ENCODE measurements at places on chromosomes 7 and 10. TPM values are rescaled to one million over a fixed set of nuclear protein-coding genes. Genes with fewer than 3 reads are reported as not detected.

SLC13A1 gene
- not detected for total RNA-seq

CDC14C gene
- not detected for total RNA-seq

LRRN3 gene
- total RNA-seq: 1.3 TPM

GIMAP1 gene
- 6.6 TPM for total RNA-seq

- H3K36me3 ChIP-seq: no peaks in the 10 kb centered on the region
- DNase-seq: no peak
- H3K27ac ChIP-seq: no peak overlapping the region
- H3K4me1 ChIP-seq: peaks cover 27% of the 10 kb centered on the region
Observed at GRCh38 chr10:132306864-132307751, 642 bp downstream of the STK32C start.

GRCh38 chr10:71970331-71970730 is 6.1 kb downstream of the CHST3 start:
- H3K4me1 ChIP-seq: peaks cover 98% of the 10 kb centered on the region
- H3K27ac ChIP-seq: peak overlapping the region; percentile 70
- DNase-seq: no peak
- H3K36me3 ChIP-seq: peaks cover 9% of the 10 kb centered on the region
- no peak overlapping the region for H3K4me3 ChIP-seq

GRCh38 chr7:158809596-158809995 is 19.7 kb downstream of the ESYT2 start:
- no peaks in the 10 kb centered on the region for H3K27me3 ChIP-seq
- H3K27ac ChIP-seq: peak overlapping the region; percentile 80
- DNase-seq: no peak
- H3K4me1 ChIP-seq: peaks cover 91% of the 10 kb centered on the region
- H3K36me3 ChIP-seq: no peaks in the 10 kb centered on the region

Measured in esophagus muscularis mucosa (tissue), 4 donors.